KBM-7 (cell line): ENCODE measurements at places on chromosomes 16 and 17.
A peak's percentile ranks its signal among the peaks of the same experiment; 100 is the strongest.

GRCh38 chr17:74545843-74546230, at the start of gene CD300C:
Gene CD300C (minus strand): TSS chr17:74546115. CDS start chr17:74545782, 333 bp downstream.
- DNase-seq = peak; percentile 35

GRCh38 chr16:25370541-25370940, 112.9 kb upstream of the ZKSCAN2 start:
- no peak for DNase-seq

DNA sequence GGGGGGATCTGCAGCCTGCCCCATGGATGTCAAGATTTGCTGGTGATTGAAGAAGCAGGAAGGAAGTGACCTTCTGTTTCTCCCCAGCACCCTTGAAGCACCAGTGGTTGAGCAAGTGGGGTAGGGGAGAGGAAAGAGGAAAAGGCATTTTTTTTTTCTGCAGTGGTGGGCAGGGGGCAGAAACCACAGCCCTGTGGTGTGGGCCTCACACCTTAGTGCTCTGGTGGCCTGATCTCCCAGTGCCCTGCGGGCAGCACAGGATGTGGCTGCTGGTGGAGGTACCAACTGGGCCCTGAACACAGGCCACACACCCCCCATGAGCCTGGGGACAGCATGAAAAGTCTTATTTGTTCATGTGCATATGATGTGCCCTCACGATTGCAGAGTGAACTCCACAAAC, 7.1 kb downstream of the ITGAD start:
- DNase-seq = peak; percentile 34

DNA sequence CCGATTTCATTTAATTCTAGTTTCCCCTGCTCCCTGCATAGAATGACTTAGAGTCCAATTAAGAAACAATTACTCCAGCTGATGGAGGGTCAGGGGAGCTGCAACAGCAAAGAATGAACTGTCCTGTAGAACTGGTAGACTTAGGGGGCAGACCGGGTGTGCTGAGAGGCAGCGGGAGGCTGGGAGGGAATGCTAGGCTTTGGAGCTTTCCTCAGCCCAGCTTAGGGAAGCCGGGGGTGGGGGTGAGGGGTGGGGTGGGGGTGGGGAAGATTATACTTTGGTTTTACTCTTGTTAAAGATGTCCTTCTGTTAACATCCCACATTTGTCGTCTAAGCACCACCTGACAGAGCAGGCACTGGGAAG, 458.6 kb upstream of the ASIC2 start:
- DNase-seq = no peak

DNA sequence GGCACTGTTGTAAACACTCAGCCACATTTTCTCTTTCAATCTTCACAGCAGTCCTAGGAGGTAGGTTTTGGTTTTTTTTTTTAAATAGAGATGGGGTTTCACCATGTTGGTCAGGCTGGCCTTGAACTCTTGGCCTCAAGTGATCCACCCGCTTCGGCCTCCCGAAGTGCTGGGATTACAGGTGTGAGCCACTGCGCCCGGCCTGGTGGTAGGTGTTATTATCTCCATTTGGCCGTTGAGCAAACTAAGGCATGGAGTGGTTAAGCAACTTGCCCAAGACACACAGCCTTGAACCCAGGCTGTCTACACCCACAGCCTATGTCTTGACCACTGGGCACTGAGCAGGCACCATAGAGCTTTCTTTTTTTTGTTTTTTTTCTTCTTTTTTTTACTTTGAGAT, 8.6 kb downstream of the SGCA start:
- DNase-seq = no peak

- DNase-seq = no peak
These were observed 118.8 kb upstream of the METRNL start for GRCh38 chr17:82960419-82961271.

- DNase-seq = no peak
These were observed 106.3 kb downstream of the SMG6 start for GRCh38 chr17:2197271-2197670.

DNA sequence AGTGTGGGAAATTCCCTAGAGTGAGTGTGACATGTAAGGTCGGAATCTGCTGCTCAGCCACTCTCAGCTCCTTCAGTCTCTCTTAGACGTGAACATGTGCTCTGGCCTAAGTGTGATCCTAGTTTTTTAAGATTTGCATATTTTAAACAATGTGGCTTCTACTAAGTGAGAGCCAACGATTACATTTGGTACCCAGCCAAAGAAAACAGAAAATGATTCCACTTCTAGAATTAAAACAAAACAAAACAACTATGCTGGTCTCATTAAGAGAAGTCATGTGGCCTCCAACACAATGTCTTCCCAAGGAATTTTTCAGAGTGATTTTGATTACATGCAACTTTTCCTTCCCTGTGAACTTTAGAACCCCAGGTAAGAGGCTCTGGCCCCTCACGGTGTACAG, 10.1 kb downstream of the TMEM238L start:
- no peak for DNase-seq

- no peak for DNase-seq
These were observed 16.8 kb downstream of the POLR3E start for GRCh38 chr16:22313876-22314470.

- DNase-seq = no peak
These were observed 21.6 kb upstream of the SMPD3 start for GRCh38 chr16:68469796-68470460.

GRCh38 chr17:44887971-44888954, 11.0 kb downstream of the EFTUD2 start:
- DNase-seq = no peak

- peak; percentile 18 for DNase-seq
These were observed 10.3 kb upstream of the TVP23A start for GRCh38 chr16:10828851-10829366.

DNA sequence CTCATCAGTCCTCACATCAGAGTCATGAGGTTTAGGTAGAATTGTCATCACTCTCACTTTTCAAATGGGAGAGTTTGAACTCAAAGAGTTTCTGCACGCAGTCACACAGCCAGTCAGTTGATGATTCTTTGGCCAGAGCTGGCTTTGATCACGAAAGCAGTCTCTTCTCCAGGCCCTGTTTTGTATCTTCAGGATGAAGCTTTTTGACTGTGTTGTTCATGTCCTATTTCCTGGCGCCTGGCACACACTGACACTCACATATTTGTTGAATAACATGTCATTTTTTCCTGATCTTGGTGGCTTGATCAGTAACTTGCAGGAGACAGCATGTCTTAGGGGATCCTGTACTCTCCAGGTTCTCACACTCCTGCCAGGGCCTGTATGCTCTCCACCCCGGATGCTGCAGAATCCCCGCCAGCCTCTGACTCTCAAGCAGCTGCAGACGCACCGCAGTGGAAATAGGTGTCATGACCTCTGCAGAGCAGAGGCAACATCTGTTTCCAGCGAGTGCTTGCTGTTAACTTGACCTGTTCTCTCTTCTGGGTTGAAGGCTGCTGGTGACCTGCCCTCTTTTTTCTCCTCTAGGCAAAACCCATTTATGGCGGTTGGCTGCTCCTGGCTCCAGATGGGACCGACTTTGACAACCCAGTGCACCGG, 33.0 kb downstream of the MPRIP start:
- DNase-seq = no peak

DNA sequence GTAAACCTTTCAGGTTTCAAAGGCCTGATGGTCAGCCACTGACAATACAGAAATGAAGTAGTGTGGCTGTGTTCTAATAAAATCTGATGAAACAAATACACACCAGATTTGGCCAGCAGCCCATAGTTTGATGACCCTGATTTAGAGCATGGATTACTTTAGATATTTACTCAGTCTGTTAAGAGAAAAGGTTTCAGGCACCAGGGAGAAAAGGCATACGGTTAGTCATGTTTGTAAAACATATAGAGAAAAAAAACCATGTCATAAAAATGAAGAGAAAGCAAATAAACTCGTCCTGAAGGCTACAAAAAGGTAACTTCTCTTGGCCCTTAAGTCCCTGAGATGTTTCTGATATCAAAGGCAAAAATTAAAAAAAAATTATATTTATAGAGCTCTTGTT, 112.1 kb downstream of the ADAMTS18 start:
- no peak for DNase-seq

DNA sequence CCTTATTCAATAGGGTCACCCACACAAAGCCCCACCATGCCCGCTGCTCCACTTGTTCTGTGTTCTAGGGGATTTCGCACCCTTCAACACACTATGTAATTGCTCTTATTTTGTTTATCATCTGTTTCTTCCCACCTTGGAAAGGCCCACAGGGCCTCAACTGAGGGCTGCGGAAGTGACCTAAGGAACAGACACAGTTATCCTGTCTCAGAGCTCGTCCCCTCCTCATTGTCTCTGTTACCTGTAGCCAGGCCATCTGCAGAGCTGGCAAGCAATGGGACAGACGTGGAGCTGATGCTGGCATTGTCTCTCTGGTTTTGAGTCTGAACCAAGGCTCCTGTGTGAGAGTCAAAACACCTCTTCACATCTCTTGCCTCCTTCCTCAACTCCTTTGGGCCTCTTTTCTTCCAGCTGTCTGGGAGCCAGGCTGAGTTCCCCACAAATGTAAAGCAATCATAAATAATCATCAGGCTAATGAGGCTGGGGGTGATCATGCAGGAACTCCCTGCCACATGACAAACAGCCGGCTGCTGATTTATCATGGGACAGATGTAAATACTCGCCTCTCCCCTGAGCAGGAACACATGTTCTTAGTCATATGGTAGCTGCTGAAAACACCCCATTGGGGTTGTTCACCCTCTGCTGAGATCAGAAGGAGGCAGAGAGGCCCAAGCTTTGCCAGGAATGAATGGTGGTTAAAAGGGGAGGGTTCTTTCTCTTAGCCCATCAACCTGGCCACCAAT, 71.9 kb downstream of the AXIN2 start:
- no peak for DNase-seq

DNA sequence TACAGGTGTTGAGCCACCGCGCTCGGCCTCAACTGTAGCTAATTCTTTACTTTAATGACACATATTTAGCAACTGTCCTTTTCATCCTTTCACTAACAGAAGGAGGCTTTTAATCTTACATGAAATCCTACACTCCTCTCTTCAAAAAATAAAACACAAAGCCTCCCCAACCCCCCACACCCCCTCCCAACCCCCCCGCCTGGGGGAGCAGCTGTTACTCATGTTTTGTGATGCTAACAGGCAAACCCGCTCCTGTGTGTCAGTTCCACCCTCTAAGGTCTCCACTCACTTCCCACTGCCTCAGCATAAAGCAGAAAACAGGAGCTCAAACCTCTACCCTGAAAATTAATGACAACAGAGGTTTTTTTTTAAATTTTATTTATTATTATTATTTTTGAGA, 55.4 kb upstream of the SLC25A19 start:
- DNase-seq = no peak

- DNase-seq = no peak
These were observed 17.3 kb downstream of the UTS2R start for GRCh38 chr17:82388922-82389283.

GRCh38 chr16:49563666-49564065, 190.1 kb downstream of the C16orf78 start:
- DNase-seq = no peak

GRCh38 chr17:27848931-27849330, 44.2 kb downstream of the LYRM9 start:
- DNase-seq = no peak

GRCh38 chr16:72569677-72570076, 397.7 kb upstream of the PMFBP1 start:
- DNase-seq = no peak

DNA sequence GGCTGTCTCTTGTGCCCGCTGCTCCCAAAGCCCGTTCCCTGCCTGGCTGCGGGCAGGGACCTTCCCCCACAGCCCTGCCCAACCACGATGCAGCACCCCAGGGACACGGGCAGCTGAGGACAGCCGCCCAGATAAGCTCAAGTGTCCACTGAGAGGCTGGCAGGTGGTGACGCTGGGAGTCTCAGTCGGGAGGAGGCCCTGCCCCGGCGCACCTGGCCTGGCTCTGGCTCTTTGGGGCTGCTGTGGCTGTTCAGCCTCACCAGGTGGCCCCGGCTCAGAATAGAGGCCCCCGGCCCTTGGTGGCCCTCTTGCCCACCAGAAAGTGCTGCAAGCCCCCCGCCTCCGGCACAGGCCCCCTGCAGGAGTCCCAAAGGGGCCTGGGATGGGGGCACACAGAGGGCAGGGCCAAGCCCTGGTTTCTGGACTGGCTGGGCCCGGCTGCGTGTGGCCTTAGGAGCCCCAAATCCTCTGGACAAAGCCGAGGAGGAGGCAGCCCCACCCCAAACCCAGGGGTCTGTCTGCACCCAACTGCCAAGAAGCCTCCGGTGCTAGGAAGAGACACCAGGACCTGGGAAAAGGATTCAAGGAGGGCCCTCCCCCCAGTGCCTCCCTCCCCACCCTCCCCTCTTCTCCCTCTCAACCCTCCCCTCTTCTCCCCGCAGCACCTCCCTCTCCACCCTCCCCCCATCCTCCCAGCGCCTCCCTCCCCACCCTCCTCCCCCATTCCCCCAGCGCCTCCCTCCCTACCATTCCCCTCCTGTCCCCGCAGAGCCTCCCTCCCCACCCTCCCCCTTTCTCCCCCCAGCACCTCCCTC, 5.3 kb downstream of the NTHL1 start:
- no peak for DNase-seq

DNA sequence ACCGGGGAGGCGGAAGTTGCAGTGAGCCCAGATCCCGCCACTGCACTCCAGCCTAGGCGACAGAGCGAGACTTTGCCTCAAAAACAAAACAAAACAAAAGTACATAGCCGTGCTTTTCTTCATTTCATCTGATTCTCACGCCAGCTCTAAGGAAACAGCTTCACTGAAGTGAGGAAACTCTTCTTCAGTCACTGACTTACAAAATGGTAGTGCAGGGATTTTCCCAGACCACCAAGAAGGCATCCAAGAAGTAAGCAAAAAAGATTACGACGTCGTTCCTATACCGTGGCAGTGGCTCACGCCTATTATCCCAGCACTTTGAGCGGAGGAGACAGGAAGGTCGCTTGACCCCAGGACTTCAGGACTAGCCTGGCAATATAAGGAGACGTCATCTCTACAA, 40.4 kb upstream of the SLFN13 start:
- DNase-seq = no peak

DNA sequence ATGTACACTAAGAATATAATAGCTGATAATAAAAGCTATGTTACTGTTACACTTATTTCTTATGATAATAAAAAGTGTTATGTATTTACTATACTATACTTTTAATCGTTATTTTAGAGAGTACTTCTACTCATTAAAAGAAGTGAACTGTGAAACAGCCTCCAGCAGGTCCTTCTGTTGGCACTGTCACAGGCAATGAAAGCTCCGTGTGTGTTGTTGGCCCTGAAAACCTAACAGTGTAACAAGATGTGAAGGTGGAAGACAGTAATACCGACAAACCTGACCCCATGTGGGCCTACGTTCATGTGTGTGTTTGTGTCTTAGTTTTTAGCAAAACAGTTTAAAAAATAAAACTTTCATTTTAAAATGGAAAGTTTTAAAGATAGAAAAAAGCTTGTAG, 91.8 kb downstream of the STH start:
- DNase-seq = no peak

GRCh38 chr17:76727745-76728456, 1.3 kb downstream of the METTL23 start:
- peak; percentile 50 for DNase-seq

- no peak for DNase-seq
These were observed 154.6 kb downstream of the CHD9 start for GRCh38 chr16:53209429-53209828.

GRCh38 chr16:57134982-57135381, 42.6 kb downstream of the CPNE2 start:
- DNase-seq = no peak

GRCh38 chr16:80375973-80376372, 164.8 kb upstream of the DYNLRB2 start:
- no peak for DNase-seq
